ENCODE measurements at places on chromosomes 5 and 9.

DNA sequence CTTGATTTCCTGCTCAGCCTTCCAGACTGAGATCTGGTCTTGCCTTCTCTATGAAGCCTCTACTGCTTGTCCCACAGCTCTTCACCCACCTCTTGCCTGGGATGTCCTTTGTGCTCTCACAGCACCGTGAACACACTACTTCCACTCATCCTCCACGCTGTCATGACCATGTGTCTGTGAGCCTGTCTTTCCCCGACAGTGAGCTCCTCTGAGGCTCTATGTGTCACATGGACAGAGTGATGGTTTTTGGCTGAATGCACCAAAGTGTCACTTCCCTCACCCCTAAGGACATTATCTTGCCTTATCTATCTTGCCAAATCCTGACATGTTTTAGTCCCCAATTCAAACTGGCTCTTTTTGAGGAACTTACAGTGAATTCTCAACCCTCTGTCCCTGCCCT lies 11.3 kb downstream of the PHYKPL start:
- no peak for DNase-seq

DNA sequence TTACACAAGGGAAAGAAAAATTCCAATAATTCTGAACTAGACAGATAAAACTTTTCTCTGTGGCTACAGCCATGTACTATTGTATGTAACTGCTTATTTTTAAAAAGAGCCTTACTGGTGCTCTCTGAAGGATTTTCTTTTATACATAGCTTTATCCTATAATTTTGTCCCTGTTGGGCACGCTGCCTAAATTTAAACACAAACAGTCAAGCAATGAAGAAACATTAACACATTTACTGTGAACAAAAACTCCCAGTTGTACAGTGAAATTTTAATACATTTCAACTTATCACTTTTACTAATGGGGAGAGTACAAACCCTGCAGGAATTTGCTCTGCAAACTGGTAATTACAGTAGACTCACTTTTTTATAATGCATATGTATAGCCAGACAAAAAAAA lies 273.3 kb downstream of the BNC2 start:
- no peak for DNase-seq

- no peak for DNase-seq
These were observed 21.6 kb upstream of the NNT start for GRCh38 chr5:43581398-43581797.

DNA sequence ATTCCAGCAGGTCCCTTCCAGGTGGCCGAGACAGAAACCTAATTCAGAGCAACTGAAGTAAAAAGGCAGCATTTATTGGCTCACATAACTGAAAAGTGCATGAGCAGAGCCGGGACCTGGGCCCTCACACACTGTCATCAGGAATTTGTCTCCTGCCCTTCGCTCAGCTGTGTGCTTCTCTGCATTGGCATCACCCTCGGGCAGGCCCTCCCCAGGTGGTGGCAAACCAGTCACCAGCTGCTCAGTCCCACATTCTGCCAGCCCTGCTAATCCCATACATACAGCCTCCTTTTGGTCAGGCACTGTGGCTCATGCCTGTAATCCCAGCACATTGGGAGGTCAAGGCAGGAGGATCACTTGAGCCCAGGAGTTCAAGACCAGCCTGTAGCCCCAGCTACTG lies 11.5 kb upstream of the CPLX2 start:
- no peak for DNase-seq

DNA sequence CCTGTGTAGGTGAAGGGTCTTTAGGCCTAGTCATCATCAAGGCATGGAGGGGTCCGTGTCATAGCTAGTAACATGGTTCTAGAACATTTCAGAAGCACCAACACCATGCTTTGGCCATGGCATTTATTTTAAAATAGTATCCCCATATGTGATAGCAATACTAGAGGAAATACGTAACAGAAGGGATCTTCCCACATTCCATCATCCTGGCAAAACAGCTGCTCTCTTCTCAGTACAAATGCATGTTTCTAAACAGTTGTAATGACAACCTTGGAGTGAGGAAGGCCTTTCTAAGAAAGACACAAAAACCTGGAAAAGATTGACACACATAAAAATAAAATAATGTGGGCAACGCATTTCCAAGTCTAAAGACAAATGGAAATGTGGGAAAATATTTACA lies 97.6 kb downstream of the GADD45G start:
- DNase-seq = no peak

DNA sequence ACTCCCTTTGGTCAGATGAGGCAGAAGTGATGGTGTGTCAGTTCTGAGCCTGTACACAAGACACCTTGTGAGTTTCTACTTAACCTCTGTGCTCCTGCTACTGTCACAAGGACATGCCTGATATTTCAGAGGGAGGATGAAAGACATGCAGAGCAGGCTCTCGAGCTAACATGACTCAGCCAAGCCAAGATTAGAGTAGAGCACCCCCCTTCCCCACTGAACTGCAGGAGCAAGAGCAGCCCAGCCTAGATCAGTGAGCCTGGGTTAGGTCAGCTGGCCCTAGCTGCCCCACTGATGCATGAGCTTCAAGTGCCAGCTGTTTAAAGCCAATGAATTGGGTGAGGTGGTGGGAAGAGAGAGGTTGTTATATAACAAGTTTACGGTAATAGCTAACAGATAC lies 36.7 kb downstream of the BRINP1 start:
- DNase-seq = no peak

DNA sequence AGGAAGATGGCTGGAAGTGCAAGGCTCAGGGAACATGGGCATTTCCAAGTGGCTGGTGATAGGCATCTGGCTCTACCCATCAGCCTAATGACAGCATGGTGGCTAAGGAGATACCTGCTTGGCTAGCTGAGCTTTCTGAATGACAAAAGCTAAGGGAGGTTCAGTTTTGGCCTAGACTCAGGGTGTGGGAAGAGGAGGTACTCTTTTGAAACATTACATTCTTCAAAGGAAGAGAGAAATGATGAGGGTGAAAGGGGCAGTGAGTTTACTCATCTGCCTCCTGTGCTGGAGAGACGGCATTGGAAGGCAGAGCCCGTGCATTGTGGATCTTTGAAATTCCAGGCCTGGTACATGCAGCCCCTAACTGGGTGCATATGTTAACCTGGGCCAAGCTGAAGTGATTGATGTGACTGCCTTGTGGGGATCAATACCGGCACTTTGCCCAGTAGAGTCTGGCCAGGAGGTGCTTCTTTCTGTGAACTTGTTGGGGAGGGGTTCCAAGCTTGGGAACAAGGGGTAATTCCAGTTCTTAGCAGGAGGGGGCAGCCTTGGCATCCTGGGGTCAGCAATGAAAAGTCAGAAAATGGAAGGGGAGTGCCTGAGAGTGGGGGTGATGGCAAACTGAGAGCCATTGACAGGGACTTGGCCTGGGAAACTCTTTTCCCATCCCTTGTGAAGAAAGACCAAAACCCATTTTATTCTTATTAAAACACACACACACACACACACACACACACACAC lies 108.6 kb downstream of the ACER2 start:
- DNase-seq = peak; percentile 43

- no peak for DNase-seq
These were observed 92.5 kb upstream of the DNAH5 start for GRCh38 chr5:14036947-14037346.

GRCh38 chr9:4464911-4465513 lies 25.3 kb upstream of the SLC1A1 start:
- no peak for DNase-seq

- no peak for DNase-seq
These were observed 28.1 kb downstream of the CPEB4 start for GRCh38 chr5:173916233-173916632.

- DNase-seq = no peak
These were observed 749.2 kb downstream of the TLE4 start for GRCh38 chr9:80320916-80321315.

DNA sequence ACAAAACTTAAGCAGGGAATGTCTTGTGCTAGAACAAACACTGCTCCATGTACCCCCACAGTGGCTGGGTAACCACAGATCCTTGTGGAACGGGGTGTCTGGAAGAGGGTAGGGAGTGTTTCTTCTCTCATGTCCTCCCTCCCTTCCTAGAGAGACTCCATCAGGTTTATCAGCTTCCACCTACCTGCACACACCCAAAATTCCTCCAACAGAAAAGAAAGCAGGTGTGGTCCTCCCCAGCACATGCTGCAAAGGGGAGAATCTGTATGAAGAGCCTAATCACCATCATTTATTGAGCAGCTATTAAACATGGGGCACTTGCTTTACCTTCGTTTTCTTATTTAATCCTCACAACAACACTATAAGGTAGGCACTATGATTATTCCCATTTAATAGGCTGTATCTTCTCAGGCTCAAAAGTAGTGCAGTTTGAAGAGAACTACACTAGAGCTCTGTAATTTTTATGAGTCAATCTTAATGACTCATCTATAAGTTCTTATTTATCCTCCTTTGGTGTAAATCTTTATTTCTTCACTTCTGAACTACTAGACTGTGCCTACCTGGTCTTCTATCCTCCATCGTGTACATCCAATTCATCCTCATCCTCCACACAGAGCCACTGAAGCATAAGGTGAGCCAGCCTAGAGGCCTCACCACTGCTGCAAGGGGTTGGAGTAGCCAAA lies 31.6 kb downstream of the C9orf40 start:
- no peak for DNase-seq

DNA sequence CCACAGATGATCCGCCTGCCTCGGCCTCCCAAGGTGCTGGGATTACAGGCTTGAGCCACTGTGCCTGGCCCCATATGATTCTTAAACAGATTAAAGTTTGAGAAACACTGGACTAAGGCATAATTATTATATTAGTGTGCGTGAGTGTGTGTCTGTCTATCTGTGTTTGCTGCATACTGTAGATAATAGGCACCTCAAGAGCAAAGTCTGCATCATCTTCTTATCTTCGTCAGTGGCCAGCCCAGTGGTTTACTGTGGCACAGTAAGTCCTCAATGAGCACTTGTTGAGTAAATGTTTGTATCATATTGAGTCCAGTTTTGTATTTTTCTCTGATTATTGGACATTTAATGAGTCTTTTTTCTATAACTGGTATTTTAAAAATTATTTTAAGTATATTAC lies 81.7 kb downstream of the ITGA1 start:
- DNase-seq = no peak

- no peak for DNase-seq
These were observed 70.9 kb downstream of the PRLR start for GRCh38 chr5:35159370-35159742.

DNA sequence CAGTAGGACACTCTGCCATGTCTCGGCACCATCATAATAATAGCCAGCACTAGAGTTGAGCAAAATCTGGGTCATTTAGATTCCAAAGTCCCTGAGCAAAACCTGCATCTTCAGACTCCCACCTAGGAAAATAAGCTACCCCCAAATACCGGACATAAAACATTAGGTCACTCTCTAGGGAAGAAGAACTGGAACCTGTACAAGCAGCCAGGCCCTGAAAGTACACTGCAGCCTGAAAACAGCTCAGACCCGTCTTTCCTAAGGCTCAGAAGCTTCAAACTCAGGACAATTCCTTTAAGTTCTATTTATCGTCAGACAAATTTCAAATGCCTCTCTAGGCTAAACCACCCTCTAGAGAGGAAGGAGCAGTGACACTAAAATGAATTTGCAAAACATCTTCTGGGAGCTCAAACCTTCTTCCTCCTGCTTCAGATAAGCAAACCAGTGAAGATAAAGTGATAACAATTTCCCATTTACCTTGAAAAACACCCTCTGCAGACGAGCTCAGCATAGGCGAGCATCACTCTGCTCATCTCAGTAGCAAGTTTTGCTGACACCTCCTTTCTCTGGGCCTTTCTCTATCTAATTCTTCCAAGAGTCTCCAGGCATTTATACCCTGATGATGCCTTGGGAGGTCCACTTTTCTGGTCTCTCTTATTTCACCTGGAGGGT lies 34.0 kb downstream of the ADAM19 start:
- DNase-seq = no peak
